Muscle of arm (tissue), 14 donors: ENCODE measurements at places on chromosomes 5 and 9.

DNA sequence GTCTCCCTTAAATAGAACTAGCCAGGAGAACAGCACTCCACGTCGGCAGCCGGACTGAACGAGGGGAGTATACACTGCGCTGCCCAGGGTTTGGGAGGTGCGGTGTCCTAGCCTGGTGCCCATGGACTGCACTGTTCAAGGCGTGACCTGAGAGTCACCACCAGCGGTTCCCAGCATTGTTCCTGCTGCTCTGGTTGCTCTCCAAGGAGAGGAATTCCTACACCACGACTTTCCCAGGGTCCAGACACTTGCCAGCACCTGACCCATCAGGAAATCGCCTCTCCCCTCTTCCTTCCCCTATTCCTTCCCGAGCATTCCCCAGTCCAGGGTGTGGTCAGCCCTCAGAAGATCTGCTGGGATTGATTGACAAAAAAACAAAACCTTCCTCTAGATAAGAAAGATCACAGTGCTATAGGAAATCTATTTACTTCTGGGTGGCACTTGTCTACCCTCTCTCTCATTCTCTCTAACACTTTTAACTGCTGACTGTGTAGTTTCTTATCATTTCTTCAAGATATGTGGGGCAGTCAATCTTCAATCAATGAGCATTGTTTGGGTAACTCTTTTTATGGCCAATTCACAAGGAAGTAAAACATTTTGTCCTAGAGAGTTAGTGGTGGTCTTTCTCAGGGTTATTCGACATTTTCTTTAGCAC lies 297.8 kb upstream of the ACTBL2 start:
- DNase-seq: no peak

DNA sequence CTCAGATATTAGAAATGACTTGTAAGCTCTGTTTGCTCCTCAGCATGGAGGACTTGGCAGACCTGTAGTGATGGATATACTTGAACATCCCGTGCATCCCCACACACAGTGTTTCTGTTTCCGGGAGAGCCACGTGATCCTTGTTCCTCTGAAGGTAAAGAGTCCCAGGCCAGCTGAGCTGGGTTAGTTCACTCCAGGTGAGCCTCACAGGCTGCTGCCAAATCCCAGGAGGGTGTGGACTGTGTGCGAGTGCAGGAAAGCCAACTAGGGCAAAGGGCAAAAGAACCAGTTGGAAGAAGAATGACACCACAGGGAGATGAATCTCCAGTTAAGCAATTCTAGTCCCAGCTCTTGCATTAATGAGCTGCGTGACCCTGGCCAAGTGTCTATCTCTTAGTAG lies 10.4 kb upstream of the TOMM5 start:
- no peak for DNase-seq

DNA sequence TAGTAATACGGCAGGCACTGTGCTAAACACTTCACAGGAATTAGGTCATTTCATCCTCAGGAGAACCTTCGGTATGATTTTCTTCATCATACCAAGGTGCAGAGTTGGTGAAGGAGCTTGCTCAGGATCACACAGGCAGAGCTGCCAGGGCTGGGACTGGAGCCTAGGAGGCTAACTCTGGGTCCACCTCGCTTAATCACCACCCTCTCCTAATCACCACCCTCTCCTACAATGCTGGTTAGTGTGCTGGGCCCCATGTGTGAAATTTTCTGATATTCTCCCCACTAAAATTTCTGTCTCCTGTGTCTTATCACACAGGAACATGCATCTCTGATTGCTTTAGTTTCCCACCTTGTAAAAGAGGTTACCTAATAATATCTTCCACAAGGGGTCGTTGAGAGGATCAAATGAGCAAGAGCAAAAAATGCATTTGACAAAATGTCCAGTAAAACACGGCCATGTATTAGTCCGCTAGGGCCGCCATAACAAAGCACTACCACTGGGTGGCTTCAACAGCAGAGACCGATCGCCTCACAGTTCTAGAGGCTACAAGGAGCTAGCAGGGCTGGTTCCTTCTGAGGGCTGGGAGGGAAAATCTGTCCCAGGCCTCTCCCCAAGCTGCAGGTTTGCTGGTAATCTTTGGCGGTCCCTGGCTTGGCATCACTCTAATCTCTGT lies 128.2 kb upstream of the NFIB start:
- DNase-seq: no peak

DNA sequence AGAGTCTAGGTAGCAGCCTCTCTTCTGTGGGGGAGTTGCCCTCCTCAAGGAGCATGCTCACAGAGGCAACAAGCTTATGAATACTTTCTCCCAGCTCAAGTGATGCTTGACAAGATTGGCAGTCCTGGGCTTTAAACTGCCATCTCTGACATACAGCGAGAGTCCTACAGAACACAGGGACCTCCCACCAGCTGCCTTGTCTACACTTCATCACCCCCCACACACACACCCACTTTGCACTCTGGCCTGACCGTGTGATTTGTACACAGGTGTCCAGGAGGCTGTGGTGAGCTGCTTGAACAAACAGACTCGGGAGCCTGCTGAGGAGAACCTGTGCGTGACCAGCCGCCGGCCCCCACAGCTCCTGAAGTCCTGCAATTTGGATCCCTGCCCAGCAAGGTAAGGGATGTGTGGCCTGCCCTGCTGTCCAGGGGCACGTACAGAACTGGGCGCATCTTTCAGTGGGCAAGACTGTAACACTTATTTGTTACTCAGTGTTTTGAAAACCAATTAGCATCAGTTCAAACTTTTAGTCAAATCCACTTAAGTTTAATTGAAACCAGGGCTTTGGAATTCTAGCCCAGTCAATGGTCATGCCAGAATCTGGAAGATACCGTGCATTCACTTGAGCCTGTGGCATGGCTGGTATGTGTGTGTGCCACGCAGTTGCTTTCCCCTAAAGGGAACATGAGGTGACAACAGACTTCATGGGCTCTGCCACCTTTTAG lies 247.5 kb downstream of the ADAMTSL1 start:
- no peak for DNase-seq
